NK-92 treated with Interleukin-12 subunit alpha and Interleukin-12 subunit beta, amount 100 ng/mL, for 24 hours (cell line): ENCODE measurements at places on chromosomes 5 and 9.

DNA sequence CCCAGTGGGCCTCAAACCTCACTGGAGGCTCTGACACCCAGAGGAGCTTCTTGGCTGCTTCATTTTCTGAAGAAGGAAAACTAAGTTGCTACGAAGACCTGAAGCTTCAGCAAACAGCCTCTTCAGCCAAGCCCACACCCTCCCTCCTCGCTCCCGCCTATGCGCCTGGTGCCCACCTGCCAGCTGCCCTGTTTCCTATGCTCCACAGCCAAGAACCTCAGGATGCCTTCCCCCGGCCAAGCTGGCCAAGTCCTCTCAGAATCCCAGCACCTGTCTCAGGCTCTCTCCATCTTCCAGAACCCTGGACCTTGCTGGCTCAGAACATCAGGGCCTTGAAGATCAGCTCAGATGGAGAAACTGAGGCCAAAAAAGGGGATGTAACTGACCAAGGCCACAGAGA, 60.4 kb downstream of the STK10 start:
- no peak for DNase-seq

- DNase-seq: no peak
Measured at GRCh38 chr5:81724571-81724970, 26.3 kb downstream of the SSBP2 start.

DNA sequence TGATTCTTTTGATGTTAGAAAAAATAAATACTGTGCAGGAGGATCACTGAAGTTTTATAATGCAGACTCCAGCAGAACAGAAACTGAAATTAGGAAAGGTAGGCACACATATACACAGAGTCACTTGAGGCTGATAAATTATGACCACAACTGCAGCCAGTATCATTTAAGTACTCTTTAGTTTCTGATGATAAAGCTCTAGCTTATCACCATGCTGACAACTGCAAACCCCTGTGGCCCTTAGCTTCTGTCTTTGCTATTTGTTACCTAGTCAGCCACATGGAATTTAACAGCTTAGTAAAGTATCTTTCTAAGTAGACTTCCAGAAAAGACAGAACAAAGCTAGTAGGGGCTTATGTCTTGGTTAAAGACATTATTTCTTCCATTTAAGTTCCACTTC, 734.8 kb upstream of the CDH6 start:
- DNase-seq: no peak

DNA sequence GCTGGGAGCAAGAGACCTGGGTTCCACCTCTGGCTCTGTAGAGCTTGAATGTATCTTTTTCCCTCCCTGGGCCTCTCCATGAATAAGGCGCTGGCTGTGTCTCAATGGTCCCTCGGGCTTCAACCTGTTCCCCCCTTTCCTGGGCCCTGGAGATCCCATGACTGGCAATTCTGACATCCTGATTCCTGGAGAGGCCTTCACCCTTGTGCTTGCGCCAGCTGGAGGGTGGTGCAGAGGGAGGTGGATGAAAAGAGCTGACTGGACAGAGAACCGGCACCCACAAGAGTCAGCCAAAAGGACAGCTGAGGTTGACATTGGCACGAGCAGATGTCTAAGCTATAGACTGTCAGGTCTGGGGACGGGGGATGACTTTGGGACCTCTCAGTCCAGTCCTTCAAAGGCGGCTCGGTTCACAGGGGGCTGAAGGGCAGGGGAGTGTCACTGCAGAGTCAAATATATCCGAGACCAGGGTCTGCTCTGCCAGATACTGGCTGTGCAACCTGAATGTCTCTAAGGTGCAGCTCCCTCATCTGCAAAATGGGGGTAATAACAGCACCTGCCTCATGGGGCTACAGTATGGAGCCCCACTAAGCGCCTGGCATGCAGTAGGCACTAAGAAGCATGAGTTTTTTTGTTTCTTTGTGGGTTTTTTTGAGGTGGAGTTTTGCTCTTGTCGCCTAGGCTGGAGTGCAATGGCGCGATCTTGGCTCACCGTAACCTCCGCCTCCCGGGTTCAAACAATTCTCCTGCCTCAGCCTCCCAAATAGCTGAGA, 13.8 kb downstream of the DNM1 start:
- no peak for DNase-seq

- DNase-seq: no peak
Measured at GRCh38 chr5:29697785-29698414, 1495.6 kb upstream of the CDH6 start.

- DNase-seq: no peak
Measured at GRCh38 chr9:135565141-135565628, 3.6 kb downstream of the PAEP start.

GRCh38 chr5:96720408-96720807, 58.2 kb downstream of the CAST start:
- DNase-seq: no peak

GRCh38 chr9:120846906-120847305, 4.2 kb upstream of the PSMD5 start:
- DNase-seq: no peak

DNA sequence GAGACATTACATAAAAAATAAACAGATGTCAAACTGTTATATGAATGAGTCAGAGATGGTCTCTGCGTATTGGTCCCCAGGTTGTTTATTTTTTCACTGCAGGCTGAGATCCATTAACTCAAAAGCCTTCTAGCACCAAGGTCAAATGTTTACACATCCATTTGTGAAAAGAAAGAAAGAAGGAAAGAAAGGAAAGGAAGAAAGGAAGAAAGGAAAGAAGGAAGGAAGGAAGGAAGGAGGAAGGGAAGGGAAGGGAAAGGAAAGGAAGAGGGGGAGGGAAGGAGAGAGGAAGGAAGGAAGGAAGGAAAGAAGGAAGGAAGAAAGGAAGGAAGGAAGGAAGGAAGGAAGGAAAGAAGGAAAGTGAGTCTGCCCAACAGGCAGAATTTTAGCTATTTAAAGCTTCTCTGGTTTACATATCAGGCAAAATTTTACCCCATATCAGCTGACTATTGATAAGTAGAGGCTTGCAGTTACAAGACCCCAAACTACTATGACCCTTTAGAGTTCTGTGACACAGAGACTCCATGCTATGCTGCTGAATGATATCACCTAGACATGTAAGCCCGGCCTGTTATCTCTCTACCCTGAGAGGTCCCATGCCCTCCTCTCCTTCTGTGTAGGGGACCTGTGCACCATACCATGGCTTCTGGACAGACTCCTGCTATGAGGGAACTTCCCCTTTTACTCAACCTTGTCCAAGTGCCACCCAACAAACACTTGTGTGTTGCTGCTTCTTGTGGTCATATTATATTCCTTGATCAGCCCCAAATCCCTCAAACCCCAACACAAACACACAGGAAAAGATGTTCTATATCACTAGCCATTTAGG, 59.0 kb downstream of the DRD1 start:
- DNase-seq: no peak

GRCh38 chr5:110441035-110441434, 285.4 kb downstream of the TMEM232 start:
- no peak for DNase-seq

- no peak for DNase-seq
Measured at GRCh38 chr5:127292030-127292735, 1.6 kb downstream of the MEGF10 start.

- DNase-seq: no peak
Measured at GRCh38 chr9:96649620-96650324, 5.3 kb downstream of the PRXL2C start.

- DNase-seq: no peak
Measured at GRCh38 chr9:72255569-72255968, 106.3 kb downstream of the GDA start.

DNA sequence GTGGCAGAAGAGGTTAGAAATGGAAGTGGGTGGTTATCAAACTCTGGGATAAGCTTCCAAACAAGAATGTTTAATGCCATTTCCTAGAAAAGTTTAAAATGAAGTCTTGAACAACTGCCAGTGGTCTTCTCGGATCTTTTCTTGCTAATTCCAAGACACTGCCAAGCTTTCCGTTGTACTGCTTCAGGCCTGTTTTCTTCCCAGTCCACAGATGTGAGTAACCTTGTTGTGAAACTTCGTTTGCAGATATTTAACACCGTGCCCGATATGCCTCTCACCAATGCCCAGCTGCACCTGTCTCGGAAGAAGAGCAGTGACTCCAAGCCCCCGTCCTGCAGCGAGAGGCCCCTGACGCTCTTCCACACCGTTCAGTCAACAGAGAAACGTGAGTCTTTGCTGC, 269.8 kb downstream of the NR3C1 start:
- no peak for DNase-seq

DNA sequence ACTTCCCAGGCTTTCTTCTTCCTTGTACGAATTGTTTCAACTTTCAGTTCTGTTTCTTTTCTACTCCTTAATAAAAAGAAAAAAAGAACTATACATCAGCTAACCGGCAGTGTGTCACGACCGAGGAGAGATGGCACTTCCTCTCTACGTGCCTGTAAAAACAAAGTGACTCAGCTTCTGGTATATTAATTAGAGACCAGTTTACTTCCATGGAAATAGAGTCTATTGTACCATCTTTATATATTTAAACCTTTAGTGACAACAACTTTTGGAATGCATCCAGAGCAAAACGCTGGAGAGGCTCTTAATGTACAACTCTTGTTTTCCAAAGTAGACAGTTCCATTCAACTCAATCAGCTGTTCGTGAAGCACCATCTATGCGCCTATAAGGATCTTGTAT, 94.5 kb upstream of the LIFR start:
- DNase-seq: no peak

DNA sequence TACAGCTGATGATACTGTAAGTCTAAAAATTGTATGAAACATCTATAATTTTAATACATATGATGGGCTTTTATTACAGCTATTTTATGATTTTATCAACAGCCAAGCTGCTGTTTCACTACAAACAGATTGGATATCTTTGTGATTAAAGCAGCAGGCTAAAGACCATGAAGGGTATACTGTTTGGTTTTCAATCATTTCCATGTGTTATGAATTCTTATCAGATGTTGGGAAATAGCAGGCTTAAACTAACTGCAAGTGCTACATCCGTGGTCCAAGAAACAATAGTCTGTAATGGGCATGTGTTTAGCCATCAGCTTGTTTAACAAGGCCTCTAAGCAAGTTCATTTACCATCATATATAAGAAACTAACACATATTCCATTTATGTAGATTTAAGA, 107.5 kb downstream of the CWC27 start:
- DNase-seq: no peak

DNA sequence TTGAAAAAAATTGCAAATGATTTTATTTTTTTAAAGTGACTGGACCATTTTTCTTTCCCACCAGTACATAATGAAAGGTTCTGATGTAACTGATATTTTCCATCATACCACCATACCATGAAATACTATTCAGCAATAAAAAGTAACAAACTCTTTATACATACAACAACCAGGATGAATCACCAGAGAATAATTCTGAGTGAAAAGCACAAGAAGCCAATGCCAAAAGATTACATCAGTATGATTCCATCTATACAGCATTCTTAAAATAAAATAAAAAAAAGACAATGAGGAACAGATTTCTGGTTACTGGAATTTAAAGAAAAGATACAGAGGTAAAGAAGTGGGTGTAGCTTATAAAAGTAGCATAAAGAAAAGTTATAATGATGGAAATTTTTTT, 423.7 kb upstream of the ST8SIA4 start:
- no peak for DNase-seq
